B cell (primary cell): ENCODE measurements at places on chromosomes 3 and 15. TPM values are rescaled to one million over a fixed set of nuclear protein-coding genes. Genes with fewer than 3 reads are reported as not detected.

NR2E3 gene
- total RNA-seq: not detected in 2 replicates

LDHAL6B gene
- not detected in 2 replicates for total RNA-seq

DNA sequence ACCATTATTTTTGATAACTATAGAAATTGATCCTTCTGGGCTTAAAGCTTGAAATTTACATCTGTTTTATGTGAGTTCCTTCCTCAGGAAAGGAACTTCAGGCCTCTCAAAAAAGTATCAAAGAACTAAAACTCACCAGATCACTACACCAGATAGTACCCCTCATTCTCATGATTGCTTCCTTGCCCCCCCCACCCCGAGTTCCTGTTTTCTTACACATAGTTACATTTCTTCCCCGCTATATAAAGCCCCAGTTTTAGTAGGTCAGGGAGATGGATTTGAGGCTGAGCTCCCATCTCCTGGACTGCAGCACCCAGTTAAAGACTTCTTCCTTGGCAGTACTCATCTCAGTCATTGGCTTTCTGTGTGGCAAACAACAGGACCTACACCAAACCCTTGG is 80.3 kb upstream of the HRH1 start:
- DNase-seq: no peak

GRCh38 chr15:98980899-98981228 is 26.7 kb downstream of the PGPEP1L start:
- no peak for DNase-seq

GRCh38 chr3:57959423-57960173 is 48.6 kb upstream of the FLNB start:
- peak; percentile 19 for DNase-seq

- DNase-seq: peak; percentile 32
Measured at GRCh38 chr3:184603151-184604030, 41.8 kb downstream of the EPHB3 start.

DNA sequence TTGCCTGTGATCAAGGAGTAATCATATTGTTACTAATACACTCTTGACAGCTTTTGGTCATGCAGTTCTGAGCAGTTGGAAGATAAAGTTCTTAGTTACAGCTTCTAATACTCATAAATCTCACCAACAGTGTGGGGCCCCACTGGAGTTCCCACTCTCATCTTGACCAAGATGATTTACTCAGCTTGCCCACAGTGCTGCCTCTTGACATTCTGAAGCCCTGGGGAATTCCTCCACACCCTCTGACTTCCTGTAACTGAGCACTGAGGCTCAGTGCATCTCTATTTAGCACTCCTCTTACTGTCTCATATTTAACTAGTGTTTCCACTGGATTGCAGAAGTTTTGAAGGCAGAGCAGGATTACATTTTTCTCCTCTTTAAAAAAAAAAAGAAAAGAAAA is 1.9 kb upstream of the ARL6IP5 start:
- peak; percentile 82 for DNase-seq
